ENCODE measurements at places on chromosomes 6 and 20.

DNA sequence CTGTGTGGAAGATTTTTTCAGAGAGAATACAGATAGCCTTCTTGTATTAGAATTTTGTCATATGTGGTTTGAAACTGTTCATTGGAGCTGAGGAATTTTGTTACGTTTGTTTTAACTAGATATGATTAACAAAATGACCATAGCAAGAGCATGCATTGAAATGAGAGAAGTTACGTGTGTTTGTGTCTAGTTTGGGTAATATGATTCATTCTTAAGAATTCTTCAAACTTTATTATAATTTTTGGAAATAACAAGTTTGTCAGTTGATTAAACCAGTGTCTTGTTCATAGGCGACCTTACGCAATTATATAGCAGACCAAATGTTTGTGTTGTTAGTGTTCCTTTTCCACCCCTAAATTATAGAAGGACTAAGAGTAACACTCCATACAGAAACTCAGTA is 5.5 kb downstream of the GMNN start:
- DNase-seq = no peak

DNA sequence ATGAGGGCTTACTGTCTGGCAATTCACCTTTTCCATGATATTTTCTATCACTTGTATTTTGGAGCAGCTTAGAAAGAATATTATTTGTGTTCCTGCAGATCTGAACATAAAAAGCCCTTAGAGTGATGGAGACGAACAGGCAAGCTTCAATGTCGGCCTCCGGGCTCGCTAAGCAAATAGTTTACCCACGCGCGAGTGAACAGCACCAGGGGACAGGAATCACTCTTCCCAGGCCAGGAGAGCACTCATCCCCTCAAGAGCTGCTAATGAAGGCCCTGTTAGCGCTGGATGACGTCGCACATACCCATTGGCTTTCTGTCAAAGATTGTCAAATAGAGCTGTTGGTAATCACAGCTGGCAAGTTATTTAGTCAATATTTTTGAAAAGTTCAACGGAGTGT is 395.7 kb downstream of the ZFAND3 start:
- no peak for DNase-seq

- DNase-seq = no peak
Measured at GRCh38 chr6:40804905-40805304, 217.7 kb upstream of the LRFN2 start.

GRCh38 chr20:56157530-56158203 is 90.9 kb upstream of the MC3R start:
- DNase-seq = no peak

DNA sequence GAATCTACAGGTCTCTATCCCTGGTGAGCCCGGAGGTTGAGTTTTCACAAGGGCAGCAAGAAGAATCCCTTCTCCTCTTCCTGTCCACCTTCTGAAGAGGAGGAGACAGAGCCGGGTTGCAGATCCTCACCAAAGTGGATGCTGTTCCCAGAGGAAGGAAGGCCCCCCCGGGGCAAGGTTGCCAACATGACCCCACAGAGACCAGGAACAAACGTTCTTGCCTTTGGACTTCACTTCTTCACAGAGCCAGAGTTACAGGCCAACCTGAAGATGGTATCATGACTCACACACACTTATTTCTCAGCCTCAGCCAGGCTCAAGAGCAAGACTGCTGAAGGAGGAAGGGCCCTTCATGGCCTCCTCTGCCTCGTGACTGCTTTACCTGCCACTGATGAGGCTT is 384.3 kb downstream of the CD83 start:
- DNase-seq = no peak

DNA sequence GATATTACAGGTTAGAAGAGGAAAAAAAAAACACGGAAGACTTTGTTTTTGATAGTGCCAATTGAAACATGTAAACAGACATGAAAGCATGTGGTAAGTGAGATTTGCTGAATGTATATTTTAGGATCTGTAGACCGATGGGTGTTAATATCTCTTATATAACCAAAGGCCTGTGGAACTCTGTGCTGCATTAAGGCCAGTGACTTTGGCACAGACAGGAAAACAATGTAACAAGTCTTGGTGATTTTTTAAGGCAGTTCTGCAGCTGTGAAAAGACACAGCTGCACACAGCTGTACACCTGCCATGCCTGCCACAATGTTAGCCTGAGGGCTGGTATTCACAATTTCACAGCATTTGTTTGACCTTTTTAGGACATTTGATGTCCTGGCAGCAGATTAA is 6.1 kb downstream of the SOBP start:
- no peak for DNase-seq

- no peak for DNase-seq
Measured at GRCh38 chr20:36861875-36862801, 13.8 kb upstream of the TLDC2 start.

- peak; percentile 18 for DNase-seq
Measured at GRCh38 chr6:43575105-43575771, 600 bp downstream of the XPO5 start.

GRCh38 chr6:161017766-161018564 is 26.4 kb downstream of the MAP3K4 start:
- DNase-seq = no peak

DNA sequence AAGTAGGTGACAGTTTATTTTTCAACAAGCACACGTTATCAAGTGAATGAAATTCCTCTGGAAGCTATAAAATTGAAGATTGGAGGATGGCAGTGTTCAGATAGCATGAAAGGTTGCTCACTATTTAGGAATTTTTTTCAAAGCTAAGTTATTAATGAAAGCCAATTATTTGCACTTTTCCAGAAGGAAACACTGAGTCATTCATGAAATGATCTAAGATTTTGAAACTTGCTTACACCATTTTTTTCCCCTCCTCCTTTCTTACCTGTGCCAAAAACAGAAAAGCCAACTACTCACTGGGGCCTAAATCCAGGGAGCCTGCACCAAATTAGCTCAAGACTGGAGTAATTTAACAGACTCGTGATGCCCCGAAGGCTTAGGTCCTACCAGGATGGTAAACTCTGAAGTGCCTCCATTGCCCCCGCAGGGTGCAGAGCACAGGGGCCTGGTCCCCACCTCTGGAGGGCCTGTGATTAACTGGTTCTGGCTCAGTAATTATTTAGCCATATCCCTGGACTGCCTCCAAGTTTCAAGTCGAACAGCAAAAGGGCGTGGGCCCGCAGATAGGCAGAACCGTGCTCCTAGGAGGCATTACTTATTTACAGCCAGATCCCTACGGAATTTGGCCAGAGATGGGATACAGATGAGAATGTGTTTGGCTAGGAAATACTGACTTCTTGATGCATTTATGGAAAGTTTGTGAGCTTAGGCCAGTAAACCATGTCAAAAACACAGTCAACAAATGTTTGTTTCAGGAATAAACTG is 28.0 kb upstream of the ZNF217 start:
- no peak for DNase-seq

GRCh38 chr6:118128755-118129154 is 221.7 kb downstream of the SLC35F1 start:
- no peak for DNase-seq

- no peak for DNase-seq
Measured at GRCh38 chr6:2616811-2617210, 133.9 kb downstream of the MYLK4 start.

GRCh38 chr6:71544028-71544427 is 255.4 kb downstream of the OGFRL1 start:
- DNase-seq = no peak

GRCh38 chr6:129901910-129902309 is 40.8 kb upstream of the TMEM244 start:
- no peak for DNase-seq

- DNase-seq = peak; percentile 35
Measured at GRCh38 chr6:142945446-142946180, 637 bp upstream of the HIVEP2 start.

All from stimulated activated CD4-positive, alpha-beta T cell treated with anti-CD3 and anti-CD28 coated beads, Interleukin-15, amount 100 ng/mL, for 48 hours (primary cell).